ENCODE measurements at places on chromosomes 12 and 14. TPM values are rescaled to one million over a fixed set of nuclear protein-coding genes. Genes with fewer than 3 reads are reported as not detected.

DNA sequence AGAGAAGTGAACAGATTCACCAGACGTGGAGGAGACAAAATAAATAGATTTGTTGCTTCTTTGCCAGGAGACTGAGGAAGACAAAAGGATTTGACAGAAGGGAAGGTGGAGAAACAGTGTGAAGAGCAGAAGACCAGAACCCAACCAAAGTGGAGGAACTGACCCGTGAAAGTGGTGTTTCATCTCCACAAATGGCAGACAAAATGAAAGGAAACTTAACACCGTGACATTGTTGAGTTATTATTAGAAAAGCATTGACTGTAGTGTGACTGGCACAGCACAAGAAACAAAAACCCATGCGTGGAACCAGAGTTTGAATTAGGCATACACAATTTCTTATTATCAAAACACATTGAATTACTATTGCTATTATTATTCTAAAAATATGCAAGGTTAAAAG, 518.1 kb downstream of the TMEM121 start:
- H3K36me3 ChIP-seq = no peaks in the 10 kb centered on the region
- no peak overlapping the region for H3K4me3 ChIP-seq
- no peak overlapping the region for H3K27ac ChIP-seq
- no peaks in the 10 kb centered on the region for H3K4me1 ChIP-seq
- no peak for DNase-seq

- H3K27me3 ChIP-seq = no peaks in the 10 kb centered on the region
- no peak overlapping the region for H3K27ac ChIP-seq
- DNase-seq = peak; percentile 50
- H3K4me3 ChIP-seq = no peak overlapping the region
Observed at GRCh38 chr12:54371328-54372112, 7.2 kb upstream of the GPR84 start.

- no peak overlapping the region for H3K4me3 ChIP-seq
- no peak overlapping the region for H3K27ac ChIP-seq
- DNase-seq = no peak
- H3K27me3 ChIP-seq = no peaks in the 10 kb centered on the region
Observed at GRCh38 chr14:95462491-95462890, 54.0 kb downstream of the SYNE3 start.

DNA sequence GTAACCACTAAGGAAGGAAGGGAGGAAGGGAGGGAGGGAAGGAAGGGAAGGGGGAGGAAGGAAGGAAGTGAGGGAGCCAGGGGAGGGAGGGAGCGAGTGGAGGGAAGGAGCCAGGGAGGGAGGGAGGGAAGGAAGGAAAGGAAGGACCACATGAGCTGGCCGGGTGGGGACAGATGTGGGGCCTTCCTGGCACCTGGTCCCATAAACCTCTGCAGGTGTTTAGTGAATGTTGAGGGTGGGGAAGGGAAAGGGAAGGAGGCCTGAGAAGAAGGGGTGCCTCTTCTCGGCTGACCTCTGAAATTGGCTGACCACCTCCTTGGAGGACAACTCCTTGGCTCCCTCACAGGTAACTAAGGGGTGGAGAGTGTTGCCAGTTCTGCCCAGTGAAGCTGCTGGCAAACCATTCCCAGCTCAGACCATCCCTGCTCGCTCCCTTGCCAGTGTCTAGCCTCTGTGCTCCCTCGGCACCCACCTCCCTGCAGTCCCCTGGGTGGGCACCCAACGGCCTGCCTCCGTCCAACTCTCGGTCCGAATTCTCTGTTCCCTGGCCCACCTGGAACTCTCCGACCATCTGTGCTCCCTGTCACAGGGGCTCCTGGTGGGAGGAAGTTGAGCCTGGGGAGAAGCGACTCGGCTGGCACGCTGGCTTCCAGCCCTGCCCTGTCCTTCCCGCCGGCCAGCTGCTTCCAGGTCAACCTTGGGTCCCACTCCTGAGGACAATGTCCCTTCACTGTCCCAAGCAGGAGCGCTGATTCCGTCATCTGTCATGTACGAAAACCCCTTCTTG, 12.2 kb upstream of the PPP1R13B start:
- DNase-seq = no peak
- no peak overlapping the region for H3K27ac ChIP-seq
- H3K36me3 ChIP-seq = no peaks in the 10 kb centered on the region
- H3K4me3 ChIP-seq = no peak overlapping the region

Gene SMIM41
- polyA plus RNA-seq = 2.6 TPM

- H3K36me3 ChIP-seq = no peaks in the 10 kb centered on the region
- no peak overlapping the region for H3K27ac ChIP-seq
- no peaks in the 10 kb centered on the region for H3K27me3 ChIP-seq
- no peaks in the 10 kb centered on the region for H3K4me1 ChIP-seq
- DNase-seq = no peak
Observed at GRCh38 chr14:102058146-102058545, 28.7 kb downstream of the HSP90AA1 start.

Gene PAPLN
- polyA plus RNA-seq = 12.4 TPM

DNA sequence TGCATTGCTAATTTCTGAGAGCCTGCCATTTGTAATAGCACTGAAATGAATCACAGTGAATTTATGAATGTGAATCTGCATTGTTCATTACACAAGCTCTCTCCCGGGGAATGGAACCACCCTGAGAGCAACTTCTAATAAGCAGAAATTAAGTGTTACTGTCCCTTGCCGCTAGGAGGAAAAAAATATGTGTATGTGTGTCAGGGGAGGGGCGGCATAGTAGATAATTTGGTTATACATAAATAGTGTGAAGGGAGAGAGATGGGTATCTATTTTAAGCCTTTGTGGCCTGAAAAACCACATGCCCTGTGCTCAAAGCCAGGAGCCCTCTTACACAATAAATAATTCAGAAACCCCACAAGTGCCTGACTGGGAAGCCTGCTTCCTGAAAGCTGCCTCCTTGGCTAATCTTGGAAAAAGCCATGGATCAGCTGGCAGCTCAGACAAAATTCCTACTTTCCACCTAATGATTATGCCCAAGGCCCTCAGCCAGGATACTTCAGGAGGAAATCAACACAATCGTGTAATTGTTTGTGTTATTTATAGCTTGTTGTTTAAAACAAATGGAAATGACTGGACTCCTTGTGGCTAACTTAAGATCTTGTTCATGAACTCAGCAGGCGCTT, 366.2 kb upstream of the KITLG start:
- no peak overlapping the region for H3K27ac ChIP-seq
- H3K36me3 ChIP-seq = no peaks in the 10 kb centered on the region
- H3K4me1 ChIP-seq = no peaks in the 10 kb centered on the region
- H3K27me3 ChIP-seq = no peaks in the 10 kb centered on the region
- no peak overlapping the region for H3K4me3 ChIP-seq

DNA sequence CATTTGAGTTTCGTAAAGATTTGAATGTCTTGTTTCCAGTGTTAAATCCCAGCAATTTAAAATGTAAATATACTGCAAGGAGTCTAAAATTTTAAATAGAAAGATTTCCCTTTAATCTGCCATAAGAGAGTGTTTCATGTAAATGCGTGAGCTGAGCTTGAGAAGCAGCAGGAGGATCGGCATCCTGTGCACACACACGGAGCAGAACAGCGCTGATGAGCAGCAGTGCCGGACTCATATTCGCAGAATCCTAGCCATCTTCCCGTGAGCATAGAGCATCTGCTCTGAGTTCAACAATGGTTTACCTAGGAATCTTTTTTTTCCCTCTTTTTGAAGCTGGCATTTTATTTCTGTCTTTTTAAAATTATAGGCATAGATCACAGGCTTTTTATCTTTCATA, 29.8 kb upstream of the AMN start:
- H3K36me3 ChIP-seq = no peaks in the 10 kb centered on the region
- no peaks in the 10 kb centered on the region for H3K27me3 ChIP-seq
- H3K4me3 ChIP-seq = no peak overlapping the region
- H3K27ac ChIP-seq = no peak overlapping the region
- peaks cover 3% of the 10 kb centered on the region for H3K4me1 ChIP-seq

DNA sequence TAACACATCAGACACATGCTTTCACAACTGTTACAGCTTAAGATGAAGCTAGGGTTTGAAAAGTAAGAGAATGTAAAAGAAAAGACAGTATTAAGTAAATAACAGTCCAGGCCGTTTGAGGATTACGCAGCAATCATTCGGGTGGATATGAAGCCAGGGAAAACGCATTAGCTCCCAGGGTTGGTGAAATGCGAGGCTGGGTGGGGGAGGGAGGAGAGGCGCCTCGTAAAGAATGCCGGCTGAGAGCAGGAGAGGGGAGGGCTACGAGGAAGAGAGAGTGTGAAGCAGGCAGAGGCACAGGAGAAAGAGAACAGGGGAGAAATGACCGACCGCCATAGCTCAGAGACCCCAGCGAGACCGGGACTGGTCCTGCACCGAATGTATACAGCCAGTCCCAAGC, 73.0 kb downstream of the IQSEC3 start:
- H3K27ac ChIP-seq = no peak overlapping the region
- no peak for DNase-seq
- no peaks in the 10 kb centered on the region for H3K27me3 ChIP-seq

Gene AKAP6
- 30.9 TPM for polyA plus RNA-seq

Gene PPP1R12A
- 22.4 TPM for polyA plus RNA-seq

- no peaks in the 10 kb centered on the region for H3K36me3 ChIP-seq
- no peak overlapping the region for H3K4me3 ChIP-seq
- H3K27ac ChIP-seq = no peak overlapping the region
- H3K27me3 ChIP-seq = no peaks in the 10 kb centered on the region
Observed at GRCh38 chr12:65925626-65926025, 101.3 kb downstream of the HMGA2 start.
